ENCODE measurements at places on chromosomes 5 and 9.

DNA sequence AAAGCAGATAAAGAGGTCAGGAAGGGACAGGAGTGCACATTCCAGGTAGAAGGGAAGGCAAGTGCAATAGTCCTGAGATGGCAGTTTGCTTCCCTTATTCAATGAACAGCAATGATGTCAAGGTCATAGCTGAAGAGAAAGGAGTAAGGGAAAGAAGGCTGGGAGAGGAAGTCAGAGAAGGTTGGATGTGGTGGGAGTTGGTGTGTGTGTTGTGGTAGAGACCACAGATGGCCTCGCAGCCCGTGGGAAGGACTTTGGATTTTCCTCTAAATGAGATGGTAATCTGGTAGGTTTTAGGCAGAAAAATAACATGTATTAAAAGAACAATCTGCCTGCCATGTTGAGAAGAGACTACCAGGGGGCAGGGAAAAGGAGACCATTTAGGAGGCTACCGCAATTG, 25.1 kb upstream of the LPAR1 start:
- no peak for DNase-seq

DNA sequence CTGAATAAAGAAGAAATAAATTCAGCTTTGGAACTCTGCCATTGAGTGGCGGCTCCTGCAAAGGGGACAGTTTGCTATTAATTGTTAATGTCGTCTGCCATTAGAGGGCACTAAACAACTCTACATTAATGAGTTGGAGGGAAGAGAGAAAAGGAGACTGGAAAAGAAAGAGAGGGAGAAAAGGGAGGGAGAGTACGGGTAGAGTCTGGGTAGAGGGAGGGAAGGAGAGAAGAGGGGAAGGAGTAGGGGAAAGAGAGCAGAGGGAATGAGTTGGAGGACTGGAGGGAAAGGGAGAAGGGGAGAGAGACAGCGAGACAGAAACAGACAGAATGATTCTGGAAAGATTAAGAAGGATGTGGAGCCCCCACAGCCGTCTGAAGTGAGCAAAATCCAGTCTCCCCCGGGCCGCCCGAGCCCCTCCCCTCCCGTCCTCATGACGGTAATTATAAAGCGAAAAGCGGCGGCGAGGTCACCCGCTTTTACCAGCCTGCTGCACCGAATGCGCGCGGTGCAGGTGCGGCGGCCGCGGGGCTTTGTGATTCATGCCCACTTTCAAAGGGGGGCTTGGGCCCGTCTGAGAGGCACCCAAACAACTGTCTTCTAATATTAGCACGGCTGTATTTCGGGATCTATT, 1.9 kb upstream of the FST start:
- DNase-seq = no peak

GRCh38 chr9:133680976-133681657, 45.0 kb downstream of the DBH start:
- no peak for DNase-seq

- no peak for DNase-seq
These were observed 83.0 kb downstream of the GRIA1 start for GRCh38 chr5:153573326-153574033.

DNA sequence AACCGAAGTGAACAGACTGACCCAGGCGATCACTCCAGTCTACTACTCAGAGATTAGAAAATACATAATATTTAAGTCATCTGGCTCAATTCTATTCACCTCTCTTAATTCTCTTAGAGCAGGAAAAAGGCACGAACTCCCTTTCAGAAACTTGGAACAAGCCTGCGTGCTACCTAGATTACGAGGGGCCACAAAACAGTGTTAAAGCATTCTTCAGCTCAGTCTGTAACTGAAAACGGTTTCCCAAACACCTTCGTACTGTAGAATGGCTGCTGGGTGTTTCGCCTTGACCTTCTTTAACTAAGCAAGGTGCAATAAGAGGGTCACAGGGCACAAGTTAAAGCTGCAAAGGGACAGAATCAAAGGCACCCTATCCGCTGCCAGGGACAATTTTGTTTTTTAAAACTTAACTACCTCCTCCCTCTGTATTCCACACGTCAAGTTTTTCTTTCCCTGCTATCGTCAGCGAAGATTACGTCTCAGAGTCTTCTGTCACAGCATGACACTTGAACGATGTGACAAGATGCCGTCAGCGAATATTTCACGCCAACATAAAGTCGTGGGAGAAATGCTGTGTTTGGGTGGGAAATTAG, 687 bp downstream of the LYSMD3 start:
- DNase-seq = no peak

DNA sequence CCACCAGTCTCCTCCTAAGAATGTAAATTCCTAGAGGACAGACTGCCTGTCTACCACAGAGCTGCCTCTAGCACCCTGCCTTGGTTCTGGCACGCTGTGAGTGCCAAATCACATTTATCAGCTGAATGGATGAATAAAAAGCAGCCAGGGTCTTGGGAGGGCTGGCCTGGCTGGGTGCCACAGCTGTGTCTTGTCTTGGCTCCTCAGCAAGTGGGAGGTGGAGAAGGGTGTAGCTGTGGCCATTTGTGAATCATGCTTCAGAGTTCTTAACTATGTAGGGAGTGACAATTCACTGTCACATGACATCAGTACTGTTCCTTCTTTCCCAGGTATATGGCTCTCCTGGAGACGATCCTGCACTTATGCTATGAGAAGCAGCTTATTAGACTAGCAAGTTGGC, 70.6 kb downstream of the DCP2 start:
- no peak for DNase-seq

- no peak for DNase-seq
These were observed 122.4 kb downstream of the TRIO start for GRCh38 chr5:14265570-14265969.

DNA sequence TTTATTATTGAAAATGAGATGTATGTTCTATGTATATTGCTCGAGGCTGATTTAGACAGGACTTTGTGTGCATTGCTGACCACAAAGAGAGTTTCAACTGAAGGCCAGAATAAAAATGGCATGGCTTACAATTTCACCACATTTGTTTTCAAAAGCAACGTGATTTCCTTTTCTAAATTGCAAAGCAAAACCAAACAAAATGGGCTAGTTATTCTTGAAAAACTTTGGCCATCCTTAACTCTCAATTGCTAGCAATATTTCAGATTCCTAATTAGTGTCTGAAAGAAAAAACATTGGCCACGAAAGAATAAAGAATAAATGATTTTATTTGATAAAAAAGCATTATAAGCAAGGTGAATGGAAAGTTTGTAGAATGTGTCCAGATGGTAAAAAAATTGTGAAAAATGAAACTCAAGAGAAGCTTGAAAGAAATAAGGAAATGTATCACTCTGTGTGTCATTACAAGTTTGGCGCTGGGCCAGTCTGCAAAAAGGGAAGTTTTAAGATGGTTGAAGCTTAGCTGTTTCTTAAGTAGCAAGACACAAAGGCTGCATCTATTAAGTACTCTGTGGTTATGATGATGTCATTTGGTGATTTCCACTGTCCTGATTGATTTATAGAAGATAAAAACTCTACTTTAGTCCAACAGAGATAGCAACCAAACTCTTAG, 89.2 kb upstream of the PRLR start:
- no peak for DNase-seq

DNA sequence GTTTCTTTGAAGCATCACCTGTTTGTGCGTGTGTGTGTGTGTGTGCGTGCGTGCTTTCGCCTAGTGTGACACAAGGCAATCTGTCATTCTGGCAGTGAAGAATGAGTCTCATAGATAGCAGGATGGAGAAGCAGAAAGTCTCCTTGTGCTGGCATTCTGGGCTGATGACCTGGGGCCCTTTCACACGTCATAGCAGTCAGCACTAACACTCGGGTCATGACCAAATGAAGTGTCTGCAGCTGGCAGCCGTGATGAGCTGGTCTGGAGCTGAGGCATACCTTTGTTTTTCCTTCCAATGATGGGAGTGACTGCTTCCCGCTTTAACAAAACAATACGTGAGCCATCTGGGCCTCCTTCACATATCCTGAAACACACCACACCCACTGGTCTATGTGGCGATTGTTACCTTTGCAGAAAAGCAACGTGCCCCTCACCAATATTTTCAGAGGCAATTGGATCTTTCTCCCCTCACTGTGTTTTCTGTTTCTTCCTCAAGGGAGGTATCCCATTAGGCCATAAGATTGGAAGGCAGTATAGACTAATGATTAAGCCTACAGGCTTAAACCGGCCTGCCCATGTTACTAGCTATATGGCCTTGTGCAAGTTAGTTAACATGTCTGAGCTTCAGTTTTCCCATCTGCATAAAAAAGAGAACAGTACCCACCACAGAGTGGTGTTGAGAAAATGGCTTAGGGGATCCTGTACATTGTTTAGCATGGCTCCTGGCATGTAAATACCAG, 88.8 kb downstream of the SREK1 start:
- DNase-seq = no peak

DNA sequence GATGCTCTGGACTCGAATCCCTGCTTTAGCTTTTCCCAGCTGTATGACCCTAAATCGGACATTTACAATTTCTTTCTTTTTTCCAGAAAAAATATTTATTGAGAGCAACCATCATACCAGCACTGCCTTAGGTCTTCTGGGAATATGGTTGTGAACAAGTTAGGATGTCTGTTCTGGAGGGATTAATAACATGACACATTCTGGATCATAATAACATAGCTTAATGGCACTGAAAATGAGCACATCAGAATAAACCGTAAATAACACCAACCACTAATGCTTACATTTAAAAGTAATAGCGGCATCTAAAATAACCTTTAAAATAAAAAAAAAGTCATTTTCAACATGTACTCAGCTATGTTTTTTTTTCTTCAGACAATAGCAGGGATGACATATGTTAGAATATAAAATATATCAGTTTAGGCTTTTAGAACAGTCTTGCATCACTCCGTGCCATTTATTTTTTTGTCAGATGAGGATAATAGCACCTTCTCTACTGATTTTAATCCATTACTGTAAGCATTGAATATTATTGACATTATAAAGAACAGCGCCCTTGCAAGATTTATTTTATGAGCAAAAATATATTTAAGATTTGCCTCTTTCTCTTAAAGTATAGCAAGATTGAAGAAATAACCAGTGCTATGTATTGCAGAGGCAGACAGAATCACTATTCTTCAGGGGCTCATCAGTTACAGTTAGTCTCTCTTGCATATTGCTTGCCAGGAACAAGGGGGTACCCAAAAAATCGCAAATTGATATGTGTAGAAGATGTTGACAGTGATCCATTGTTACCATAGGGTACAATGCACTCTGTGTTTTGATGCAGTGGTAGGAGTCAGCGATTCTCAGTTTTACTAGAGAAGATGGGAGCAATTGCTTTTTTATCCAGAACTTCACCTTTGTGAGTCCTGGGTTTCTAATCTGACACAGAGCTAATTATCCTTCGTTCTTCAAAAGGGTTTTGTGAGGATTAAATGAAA, 168.4 kb upstream of the NR3C1 start:
- DNase-seq = no peak

- DNase-seq = no peak
These were observed 442 bp downstream of the ZNF510 start for GRCh38 chr9:96777426-96777864.

- no peak for DNase-seq
These were observed 144.5 kb downstream of the GCNT1 start for GRCh38 chr9:76603448-76603895.

GRCh38 chr9:105712297-105712696, 18.0 kb downstream of the TMEM38B start:
- DNase-seq = no peak

GRCh38 chr5:66343370-66344071, 199.4 kb downstream of the SREK1 start:
- no peak for DNase-seq

DNA sequence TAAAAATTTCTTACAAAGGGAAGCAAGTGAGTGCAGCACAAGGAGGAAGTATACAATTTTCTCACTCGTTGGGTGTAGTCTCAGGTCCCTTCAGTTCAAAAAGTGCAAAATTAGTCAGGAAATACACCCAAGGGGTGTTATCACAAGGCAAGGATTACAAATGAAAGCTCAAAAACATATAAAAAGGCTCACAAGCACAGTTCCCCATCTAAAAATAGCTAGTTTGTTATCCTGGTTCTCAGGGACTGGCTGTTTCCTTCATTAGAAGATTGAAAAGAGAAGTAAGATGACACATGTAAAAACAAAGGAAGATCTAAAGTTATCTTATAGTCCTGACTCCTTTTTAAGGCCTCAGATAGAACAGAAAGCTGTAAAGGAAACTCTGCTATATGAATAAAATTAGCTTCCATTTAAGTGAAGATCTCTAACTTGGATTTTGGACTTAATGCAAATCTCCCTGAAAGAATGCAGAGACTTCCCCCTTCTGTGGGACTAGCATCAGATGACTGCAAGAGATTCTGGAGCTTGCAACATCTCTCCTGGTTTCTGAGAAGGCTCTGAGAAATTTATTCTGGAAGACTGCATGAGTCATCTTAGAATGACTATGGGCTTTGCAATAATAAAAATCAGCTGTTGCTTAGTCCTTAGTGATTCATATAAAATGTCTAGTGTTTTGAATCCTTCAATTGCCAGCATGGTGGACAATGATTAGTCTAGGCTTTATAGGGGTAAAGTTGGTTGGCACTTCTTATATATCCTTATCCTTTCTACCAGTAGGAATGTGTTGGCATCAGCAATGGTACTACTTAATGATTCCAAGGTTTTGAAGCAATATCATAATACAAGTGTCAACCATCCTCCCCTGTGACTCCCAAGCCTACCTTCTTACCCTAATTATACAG, 25.4 kb downstream of the DAB2 start:
- DNase-seq = no peak

DNA sequence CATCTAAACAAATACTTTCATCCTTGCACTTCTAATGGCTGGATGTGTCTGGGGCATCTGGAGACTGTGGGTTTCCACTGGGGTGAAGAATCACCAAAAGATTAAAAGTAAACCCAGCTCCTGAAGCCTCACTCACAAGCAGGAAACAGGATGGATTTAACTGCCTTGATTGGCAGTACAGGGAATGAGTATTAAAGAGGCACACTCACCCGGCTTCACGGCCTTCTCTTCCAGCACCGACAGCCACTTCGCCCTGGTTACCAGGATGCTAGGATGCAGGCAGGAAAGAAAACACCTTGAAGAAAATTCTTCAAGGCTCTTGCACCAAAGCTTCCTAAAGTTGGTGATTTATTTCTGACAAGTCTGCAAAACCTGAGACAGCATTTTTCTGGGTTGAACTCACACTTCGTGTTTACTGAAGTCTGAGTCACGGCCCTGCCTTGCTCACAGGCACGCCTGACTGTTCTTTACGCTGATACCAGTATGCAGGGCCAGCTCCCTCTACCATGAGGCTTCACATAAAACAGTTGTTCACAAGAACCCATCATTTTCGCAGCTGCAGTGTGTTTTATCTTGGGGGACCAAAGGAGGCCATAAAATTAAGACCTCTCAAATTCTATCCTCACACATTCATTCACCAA, 56.5 kb upstream of the ZNF354A start:
- no peak for DNase-seq

- no peak for DNase-seq
These were observed 69.1 kb downstream of the STK10 start for GRCh38 chr5:172118891-172119290.

DNA sequence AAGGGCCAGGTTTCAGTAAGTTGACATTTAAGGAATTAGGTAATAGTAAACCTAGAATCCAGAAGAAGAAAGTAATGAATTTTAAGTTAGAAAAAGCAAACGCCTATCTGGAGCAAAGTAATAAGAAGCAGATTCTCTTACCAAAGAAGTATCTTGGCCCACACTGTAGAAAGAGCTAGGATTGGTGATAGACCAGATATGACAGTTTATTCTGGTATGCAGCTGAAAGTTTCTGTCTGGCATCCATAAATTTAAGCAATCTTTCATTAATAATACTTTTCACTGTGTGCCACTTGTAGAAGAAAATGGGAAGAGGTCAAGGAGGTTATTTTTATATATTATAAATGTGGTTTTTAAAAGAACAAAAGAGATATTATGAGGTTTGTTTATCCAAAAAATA, 3.0 kb downstream of the RECK start:
- no peak for DNase-seq
